Uterus (tissue), 4 donors: ENCODE measurements at places on chromosomes 7 and 10. TPM values are rescaled to one million over a fixed set of nuclear protein-coding genes. Genes with fewer than 3 reads are reported as not detected.

GRCh38 chr10:87507879-87508483, 3.3 kb downstream of the MINPP1 start:
- no peak for DNase-seq

GRCh38 chr7:47759056-47759706, 177.3 kb upstream of the TNS3 start:
- no peak for DNase-seq

DNA sequence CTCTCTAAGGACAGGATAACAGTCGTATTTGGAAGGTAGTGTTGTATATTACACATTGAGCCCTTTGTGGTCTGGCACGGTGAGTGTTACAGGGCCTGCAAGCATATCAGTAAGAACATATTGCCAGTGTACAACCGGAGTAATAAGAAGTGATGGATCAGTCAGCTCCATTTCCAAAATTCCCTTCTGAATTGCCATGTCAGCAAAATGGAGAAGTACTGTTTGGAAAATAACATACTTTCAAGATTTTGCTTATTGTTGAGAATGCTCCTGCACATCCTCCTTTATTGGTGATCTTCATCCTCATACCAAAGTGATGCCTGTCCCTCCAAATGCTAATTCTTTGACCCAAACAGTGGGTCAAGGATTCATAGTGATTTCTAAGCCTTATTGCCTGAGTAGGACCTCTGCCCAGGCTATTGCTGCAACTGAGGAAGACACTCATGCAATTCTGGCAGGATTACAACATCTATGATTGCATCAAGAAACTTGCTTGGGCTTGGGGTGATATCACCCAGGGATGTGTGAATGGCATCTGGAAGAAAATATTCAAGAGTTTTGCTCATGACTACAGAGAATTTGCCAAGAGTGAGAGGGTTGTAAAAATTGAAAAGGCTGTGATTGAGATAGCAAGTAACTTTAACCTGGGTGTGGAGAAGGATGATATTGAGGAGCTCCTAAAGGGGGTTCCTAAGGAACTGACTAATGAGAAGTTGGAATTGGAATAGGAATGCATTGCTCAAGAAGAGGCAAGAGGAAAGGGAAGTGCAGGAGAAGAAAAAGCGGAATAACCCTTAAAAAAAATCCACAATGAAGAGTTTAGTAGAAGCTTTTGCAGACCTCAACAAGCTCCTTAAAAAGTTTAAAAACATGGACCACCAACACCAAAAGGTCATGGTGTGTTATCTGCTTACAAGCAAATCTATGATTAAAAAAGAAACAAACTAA, 452.2 kb upstream of the SORCS1 start:
- no peak for DNase-seq

- no peak for DNase-seq
These were observed 42.9 kb downstream of the HK1 start for GRCh38 chr10:69321039-69321715.

DNA sequence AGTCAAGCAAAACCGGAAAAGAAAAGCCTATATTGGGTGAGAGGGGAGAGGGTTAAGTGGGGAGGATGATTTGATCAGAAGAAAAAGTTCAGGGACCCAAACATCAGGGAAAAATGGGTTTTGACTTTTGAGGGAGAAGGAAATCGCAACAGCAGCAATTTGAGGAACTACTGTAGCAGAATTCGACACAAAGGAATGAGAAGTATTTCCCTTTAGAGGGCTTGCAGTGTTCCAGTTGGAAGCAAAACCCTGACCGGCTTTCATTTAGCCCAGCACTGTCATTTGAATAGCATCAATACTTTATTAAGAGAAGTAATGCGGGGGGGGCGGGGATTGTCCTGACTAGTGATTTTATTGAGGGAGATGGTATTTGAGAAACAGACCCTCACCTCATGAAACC, 37.2 kb upstream of the GATA3 start:
- DNase-seq, result no peak

DNA sequence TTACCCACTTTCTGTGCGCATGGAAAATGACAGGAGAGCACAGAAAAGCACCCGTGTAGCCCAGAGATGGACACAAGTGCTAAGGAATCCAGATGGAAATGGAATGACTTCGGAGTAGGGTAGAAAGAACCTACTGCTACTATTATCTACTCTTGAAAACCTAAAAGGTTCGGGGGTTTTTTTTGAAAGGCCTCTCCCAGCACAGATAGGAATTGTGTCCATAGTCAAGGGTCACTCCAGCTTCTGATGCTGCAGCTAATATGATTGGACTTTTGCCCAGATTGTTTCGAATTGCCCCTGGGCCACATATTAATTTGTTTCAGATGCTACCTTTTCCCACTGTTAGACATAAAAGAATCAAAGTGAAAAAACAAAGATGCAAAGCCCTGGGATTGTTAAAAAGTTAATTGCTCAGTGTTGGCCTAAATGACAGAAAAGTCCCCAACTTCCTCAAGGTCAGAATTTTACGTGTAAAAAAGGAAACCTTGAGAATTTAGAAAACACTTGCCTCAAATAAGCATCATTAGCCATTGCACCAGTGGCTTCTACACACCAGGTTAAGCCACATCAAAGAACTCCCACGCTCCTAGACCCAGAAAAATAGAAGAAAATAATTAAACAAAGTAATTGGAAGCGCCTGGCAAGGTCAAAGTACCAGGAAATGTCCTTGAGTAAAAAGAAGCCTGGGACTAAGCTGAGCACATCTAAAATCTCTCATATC, 40.8 kb upstream of the INSIG1 start:
- DNase-seq, result no peak

DNA sequence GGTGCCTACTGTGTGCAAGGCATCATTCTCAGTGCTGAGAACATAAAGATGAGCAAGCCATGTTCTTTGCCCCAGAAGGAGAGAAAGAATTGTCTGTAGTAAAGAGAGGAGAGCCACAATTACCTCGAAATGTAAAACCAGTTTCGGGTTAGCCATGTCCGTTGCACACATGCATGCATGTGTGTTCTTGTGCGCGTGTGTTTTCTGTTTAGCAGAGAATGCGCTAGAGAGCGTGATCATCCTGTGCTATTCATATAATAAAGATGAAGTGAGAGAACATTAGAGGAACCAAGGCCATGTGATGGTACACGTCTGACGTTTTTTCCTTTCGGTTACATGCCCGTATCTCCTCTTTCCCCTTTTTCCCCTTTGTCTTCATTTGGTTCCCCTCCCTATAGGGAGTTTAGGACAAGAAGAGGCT, 158.2 kb downstream of the CELF2 start:
- DNase-seq, result no peak

DNA sequence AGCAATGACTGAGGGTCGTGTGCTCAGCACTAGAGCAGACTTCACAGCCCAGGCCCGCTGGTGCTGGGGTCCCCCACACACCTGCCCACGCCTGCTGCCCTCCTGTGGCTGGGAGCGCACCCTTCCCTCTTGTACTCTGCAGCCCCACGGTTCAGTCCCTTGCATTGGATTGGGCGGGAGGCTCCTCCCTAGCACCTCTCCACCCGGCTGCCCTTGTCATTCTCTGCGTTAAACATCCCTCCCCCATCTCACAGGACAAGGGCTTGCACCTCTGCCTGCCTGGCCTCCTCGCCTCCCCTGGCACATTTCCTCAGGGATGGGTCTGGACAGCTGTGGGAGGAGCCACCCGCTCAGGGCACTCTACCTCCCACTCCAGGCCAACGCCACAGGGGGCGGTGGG, 68.6 kb downstream of the ALOX5 start:
- DNase-seq, result no peak

GRCh38 chr10:63210611-63211196, 77.6 kb downstream of the NRBF2 start:
- DNase-seq, result no peak

DNA sequence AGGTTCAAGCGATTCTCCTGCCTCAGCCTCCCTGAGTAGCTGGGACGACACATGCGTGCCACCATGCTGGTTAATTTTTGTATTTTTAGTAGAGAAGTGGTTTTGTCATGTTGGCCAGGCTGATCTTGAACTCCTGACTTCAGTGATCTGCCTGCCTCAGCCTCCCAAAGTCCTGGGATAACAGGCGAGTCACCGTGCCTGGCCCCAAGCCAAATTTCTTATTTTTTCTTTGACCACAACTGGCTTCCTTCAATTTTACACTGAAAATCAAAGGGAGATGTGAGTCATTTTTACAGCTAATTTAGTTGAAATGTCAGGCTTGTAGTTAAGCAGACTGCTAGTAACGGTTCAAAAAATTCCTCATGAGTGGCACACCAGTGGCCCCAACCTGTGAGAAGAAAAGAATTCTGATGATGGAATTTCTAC, 7.8 kb downstream of the RNF216 start:
- peak; percentile 60 for DNase-seq

- no peak for DNase-seq
These were observed 915.4 kb upstream of the AUTS2 start for GRCh38 chr7:68682910-68683309.

DNA sequence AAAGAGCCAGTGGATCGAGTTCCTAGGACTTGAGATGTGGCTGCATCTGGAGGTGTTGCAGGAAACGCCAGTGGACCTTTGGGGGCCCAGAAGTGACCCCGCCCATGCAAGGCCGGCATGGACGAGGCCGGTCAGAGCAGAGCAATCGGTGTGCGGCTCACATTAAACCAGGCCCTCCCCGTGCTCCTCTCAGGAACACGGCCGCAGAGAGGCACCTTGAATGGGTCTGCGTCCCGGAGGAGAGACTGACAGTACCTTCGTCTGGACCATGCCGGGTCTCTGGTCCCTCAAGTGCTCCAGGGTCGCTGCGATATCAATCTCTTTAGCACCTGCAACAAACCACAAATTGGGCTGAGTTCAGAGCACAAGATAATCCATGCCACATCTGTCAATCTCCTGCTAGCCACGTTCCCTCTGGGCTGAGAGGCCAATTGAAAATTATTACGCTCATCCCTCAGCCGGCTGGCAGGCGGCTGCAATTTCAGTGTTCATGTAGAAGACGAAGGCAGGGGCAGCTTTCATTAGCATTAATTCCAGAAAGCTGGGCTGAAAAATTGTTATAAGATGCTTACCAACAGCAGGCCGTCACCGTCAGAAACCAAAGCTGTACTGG, 212.0 kb downstream of the DNAJB6 start:
- no peak for DNase-seq

DNA sequence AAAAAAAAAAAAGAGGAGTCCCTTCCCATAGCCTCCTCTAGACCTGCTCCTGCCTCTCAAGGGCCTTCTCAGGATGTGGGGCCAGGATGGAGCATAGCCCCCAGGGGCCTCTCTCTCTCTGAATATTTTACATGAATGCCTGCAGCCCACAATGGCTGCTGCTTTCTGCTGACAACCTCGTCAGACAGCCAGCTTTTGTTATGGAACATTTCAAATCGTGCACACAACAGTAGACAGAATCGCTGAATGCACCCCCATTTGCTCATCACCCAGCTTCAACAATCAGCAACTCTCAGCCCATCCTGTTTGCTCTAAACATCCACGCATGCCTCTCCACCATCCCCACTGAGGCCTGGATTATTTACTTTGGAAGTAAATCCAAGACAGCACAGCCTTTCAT, 5.4 kb downstream of the PLAC9 start:
- DNase-seq, result no peak

- DNase-seq, result no peak
These were observed 12.6 kb upstream of the UBE2D1 start for GRCh38 chr10:58322072-58322834.

DNA sequence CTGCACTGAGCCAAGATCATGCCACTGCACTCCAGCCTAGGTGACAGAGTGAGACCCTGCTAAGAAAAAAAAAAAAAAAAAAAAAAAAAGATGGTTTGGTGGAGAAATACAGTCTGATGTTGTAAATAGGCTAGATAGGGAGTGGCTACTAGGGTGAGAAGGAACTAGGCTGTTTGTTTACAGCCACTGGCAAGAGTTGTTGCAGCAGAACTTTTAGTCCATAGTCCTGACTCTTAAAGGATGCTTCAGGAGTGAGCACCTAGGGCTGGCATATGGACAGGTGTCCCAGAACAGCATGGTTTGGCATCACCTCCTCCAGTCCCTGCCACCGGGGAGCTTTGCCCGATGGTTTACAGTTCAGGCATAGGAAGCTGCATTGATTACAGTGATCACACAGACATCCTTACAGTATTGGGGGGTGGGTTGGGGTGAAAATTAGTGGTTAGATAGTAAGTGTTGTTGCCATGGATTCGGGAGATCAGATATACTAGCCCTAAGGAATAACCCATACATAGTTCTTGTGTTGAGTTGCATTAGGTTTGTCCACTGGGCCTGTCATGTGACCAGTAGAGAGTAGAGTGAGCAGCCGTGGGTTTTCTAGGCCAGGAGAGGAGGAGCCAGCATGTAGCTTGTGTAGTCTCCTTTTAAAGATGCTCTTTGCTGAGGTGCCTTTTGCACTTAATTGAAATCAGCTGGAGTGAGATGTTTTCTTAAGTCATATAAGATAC, 35.9 kb downstream of the ZRANB1 start:
- DNase-seq, result no peak

GRCh38 chr10:19651549-19651948, 164.7 kb upstream of the PLXDC2 start:
- no peak for DNase-seq

- DNase-seq, result peak; percentile 67
These were observed 65.0 kb downstream of the STK17A start for GRCh38 chr7:43647673-43648472.

- no peak for DNase-seq
These were observed 964.4 kb downstream of the PCDH15 start for GRCh38 chr10:53836638-53837037.

DNA sequence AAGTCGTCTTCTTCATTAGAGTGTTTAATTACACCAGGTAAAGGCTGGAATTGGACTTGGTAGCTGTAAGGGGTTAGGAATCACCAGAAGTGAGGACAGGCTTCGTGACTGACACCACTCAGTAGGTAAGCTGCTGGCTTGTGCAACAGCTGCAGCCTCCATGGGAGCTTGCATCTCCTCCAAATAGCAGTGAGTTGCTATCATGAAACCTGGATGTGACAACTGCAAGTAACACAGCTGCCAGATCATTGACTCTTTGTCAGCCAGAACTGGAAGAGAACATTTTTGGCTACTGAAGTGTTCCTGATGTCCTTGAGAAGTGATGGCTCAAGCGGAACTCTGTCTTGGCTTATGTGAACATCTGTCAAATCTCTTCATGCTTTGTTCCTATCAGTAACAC, 64.1 kb upstream of the MSRB2 start:
- no peak for DNase-seq

- no peak for DNase-seq
These were observed 1167.7 kb downstream of the XPNPEP1 start for GRCh38 chr10:108755646-108756045.

GRCh38 chr7:1843271-1843861, 173.3 kb downstream of the ELFN1 start:
- DNase-seq, result peak; percentile 11

GRCh38 chr10:79047875-79048638, 20.7 kb upstream of the ZMIZ1 start:
- DNase-seq, result peak; percentile 13

Gene GPC2
- 4.5 TPM for total RNA-seq

Gene MKLN1
- total RNA-seq, result 138 TPM

Gene ELMO1
- 37.9 TPM for total RNA-seq

Gene SYNPO2L
- total RNA-seq, result not detected

Gene NXPH1
- total RNA-seq, result not detected

Gene OPN1SW
- total RNA-seq, result not detected

Gene SPDYE8
- total RNA-seq, result not detected

Gene WDR86
- 3.2 TPM for total RNA-seq

Gene OPALIN
- total RNA-seq, result not detected

Gene GLCCI1
- total RNA-seq, result 2.9 TPM

Gene SFMBT2
- 13.5 TPM for total RNA-seq
